A549 treated with ZK216348 at 1 μM for 4 hours (cell line): ENCODE measurements at places on chromosomes 1 and 21. TPM values are rescaled to one million over a fixed set of nuclear protein-coding genes. Genes with fewer than 3 reads are reported as not detected.

The LORICRIN gene
- not detected in 5 replicates for total RNA-seq

The RXRG gene
- total RNA-seq, result not detected in 5 replicates

The RAB7B gene
- total RNA-seq, result 1.0 to 1.8 TPM (median 1.3 TPM) in 5 replicates

The PTAFR gene
- 0.13 to 0.36 TPM (median 0.20 TPM) in 5 replicates for total RNA-seq

The CNR2 gene
- total RNA-seq, result not detected in 5 replicates

The CAMK2N1 gene
- total RNA-seq, result 35.3 to 76.5 TPM (median 64.3 TPM) in 5 replicates

The TIAM1 gene
- 0.53 to 0.79 TPM (median 0.61 TPM) in 5 replicates for total RNA-seq

The ARMH1 gene
- 0.38 to 1.1 TPM (median 0.65 TPM) in 5 replicates for total RNA-seq

The RSPO1 gene
- 0.09 to 0.13 TPM (median 0.12 TPM) in 4 of 5 replicates, not detected in the other for total RNA-seq

The LAX1 gene
- total RNA-seq, result not detected in 5 replicates

The CASQ2 gene
- not detected in 5 replicates for total RNA-seq

The AHCYL1 gene
- total RNA-seq, result 43.5 to 60.0 TPM (median 49.5 TPM) in 5 replicates

The OTUD3 gene
- 2.1 to 3.3 TPM (median 2.7 TPM) in 5 replicates for total RNA-seq

The PDE9A gene
- 1.0 to 1.5 TPM (median 1.2 TPM) in 5 replicates for total RNA-seq

The C1orf232 gene
- not detected in 5 replicates for total RNA-seq

The NBPF26 gene
- total RNA-seq, result 3.9 to 5.7 TPM (median 5.1 TPM) in 5 replicates

The TEX38 gene
- not detected in 5 replicates for total RNA-seq

The SPATA45 gene
- total RNA-seq, result not detected in 5 replicates

The LAPTM5 gene
- total RNA-seq, result 0.16 to 0.28 TPM (median 0.22 TPM) in 4 of 5 replicates, not detected in the other

The TNFRSF18 gene
- total RNA-seq, result 0.35 TPM in 1 of 5 replicates, not detected in the others

The C4BPA gene
- 0.33 to 0.86 TPM (median 0.78 TPM) in 5 replicates for total RNA-seq

The BRDT gene
- not detected in 5 replicates for total RNA-seq

The FCRL4 gene
- total RNA-seq, result not detected in 5 replicates

The EFNA1 gene
- total RNA-seq, result 25.9 to 37.5 TPM (median 31.4 TPM) in 5 replicates

The FAM131C gene
- 10.8 to 20.2 TPM (median 18.3 TPM) in 5 replicates for total RNA-seq

The DISC1 gene
- total RNA-seq, result 0.08 to 0.36 TPM (median 0.17 TPM) in 5 replicates

The FAM177B gene
- total RNA-seq, result not detected in 5 replicates

The FCGR2B gene
- not detected in 5 replicates for total RNA-seq

The LAMC2 gene
- 20.9 to 28.8 TPM (median 22.7 TPM) in 5 replicates for total RNA-seq
